ENCODE measurements at places on chromosomes 1 and 21.

DNA sequence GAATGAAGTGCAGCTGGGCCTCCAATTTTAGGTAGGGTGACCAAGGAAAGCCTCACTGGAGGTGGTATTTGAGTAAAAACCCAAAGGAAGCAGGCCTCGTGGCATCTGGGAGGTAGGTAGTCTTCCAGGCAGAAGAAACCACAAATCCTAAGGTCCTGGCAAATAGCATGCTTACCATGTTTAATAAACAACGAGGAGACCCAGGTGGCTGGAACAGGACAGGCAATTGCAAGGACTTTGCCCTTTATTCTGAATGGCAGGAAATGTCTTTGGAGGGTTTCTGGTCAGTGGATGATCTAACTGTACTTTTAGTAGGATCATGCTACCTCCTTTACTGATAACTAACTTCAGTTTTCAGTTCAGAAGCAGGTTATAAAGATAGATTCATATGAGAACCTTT is 52.2 kb downstream of the EPB41 start:
- no peak for DNase-seq

- DNase-seq: no peak
These were observed 43.9 kb downstream of the PARP1 start for GRCh38 chr1:226363801-226364513.

DNA sequence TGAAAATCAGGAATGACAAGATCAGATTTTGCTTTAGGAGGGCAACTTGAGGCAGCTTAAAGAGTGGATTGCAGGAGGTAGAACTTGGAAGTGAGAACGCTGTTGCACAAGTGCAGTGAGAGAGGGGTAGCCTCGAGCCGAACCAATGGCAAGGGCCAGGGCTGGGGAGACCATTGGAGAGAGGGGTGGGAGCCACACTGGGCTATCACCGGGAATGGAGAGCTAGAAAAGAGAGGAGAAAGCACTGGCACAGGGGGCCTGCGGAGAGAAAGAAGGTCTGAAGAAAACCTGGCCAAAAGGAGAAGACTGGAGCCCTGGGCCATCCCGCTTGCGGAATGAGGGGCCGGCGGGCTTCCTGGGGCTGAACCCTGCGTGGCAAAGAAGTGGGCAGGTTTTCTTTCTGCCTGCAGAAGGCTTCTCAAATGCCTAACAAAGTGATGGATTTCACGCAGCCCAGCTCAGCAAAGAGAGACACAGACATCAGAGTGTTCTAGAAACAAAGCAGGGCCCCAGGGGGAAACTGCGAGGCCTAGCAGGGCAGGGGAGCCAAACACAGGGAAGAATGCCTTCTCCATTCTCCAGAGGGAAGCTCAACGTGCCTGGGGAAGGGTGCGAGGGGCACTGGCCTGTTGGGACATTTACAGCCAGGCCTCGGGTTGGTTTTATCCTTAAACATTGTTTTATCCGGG is 1.2 kb upstream of the SLC37A1 start:
- DNase-seq: no peak

DNA sequence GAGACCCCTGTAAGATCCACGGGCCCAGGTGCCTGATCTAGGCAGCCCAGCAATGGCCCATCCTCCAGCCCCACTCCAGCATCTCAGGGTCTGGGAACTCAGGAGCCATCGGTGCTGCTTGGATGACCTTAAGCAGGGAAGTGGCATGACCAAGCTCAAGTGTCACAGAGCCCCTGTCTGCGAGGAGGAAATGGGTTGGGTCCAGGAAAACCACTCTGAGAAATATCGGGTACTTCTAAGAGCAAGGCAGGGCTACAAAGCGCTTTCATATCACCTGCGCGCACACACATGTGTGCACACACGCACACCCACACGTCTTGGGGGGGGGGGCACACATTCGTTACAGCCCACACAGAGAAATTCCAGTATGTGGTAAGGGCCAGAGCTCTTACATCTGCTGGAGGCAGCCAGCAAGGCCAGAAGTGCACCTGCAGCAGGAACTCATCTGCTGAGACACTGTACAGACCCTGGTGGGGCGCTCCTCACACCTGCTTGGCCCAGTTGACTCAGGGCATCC is 32.6 kb upstream of the SPOCD1 start:
- DNase-seq: no peak

GRCh38 chr1:182069028-182069466 is 7.5 kb upstream of the ZNF648 start:
- peak; percentile 59 for DNase-seq

DNA sequence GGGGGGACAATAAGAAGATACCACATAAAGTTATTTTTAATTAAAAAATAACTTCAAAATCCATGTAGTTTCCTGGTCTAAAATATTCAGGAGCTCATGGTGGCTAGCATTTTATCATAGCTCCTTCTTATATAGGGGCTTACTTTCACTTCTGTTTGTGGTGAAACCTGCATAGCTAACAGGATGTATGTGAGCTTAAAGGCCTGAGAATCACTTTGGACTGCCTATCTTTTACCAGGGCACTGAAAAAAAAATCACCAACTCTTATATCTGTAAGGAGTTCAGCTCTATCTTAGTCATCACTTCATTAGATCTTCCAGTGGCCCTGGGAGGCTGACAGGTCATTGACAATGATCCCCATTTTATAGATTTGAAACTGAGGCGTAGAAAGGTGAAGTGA is 21.3 kb downstream of the UROD start:
- no peak for DNase-seq

GRCh38 chr1:47491341-47491753 is 53.5 kb downstream of the FOXD2 start:
- peak; percentile 25 for DNase-seq

GRCh38 chr21:45876381-45877170 is 105.0 kb upstream of the COL6A1 start:
- peak; percentile 71 for DNase-seq

DNA sequence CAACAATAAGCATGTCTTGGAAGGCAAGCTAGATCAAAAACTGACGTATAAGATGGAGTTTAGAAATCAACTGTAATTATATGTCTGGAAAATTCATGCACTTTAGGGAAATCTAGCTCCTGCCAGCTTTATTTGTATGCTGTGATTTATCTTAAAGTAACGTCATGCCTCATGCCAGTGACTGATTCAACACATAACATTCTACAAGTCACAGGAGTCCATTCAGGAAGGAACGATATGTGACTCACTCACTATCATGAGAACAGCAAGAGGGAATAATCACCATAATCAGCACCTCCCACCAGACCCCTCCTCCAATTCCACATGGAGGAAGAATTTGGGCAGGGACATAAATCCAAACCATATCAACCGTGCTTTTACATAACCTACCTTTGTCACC is 682.4 kb upstream of the ADAMTS5 start:
- peak; percentile 40 for DNase-seq

- no peak for DNase-seq
These were observed 204.2 kb upstream of the PLD5 start for GRCh38 chr1:242728696-242729095.

GRCh38 chr1:94092210-94092613 is 28.7 kb downstream of the ABCA4 start:
- peak; percentile 88 for DNase-seq

GRCh38 chr1:53037159-53037558 is 24.9 kb upstream of the PODN start:
- peak; percentile 27 for DNase-seq

- no peak for DNase-seq
These were observed 106.1 kb upstream of the BMP8A start for GRCh38 chr1:39385067-39385988.

GRCh38 chr1:151368393-151369301 is 3.9 kb downstream of the SELENBP1 start:
- no peak for DNase-seq

- no peak for DNase-seq
These were observed 40.1 kb downstream of the TRAPPC10 start for GRCh38 chr21:44052071-44052829.

GRCh38 chr1:56904663-56905397 is 50.2 kb downstream of the C8A start:
- no peak for DNase-seq
